Astrocyte of the hippocampus (primary cell): ENCODE measurements at places on chromosomes 1 and 21.

DNA sequence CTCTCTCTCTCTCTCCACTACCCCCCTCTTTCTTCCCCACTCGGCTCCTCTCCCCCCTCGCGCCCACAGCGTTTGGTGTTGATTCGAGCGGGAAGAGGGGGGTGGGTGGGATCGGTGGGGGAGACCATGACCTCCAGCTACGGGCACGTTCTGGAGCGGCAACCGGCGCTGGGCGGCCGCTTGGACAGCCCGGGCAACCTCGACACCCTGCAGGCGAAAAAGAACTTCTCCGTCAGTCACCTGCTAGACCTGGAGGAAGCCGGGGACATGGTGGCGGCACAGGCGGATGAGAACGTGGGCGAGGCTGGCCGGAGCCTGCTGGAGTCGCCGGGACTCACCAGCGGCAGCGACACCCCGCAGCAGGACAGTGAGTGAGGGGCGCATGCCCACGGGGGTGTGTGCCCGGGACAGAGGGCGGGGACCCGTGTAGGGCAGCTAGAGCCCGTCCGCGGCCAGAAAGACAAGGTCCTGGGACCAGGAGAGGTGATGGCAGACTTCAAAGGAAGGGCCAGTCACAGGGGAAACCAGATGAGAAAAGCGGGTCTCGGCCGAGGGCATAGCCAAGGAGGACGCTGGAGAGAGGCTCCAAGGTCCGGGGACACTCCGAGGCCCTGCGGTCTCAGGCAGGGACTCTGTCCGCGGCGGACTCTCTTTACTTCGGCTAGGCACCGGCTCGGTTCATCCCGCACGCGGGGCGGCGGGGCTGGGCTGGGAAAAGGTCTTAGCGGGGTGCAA is at the start of gene PRRX1:
PRRX1 (plus strand) TSS at position 39 of the 735 bp plus-strand sequence; CDS start at position 127, 88 bp downstream.
- peak; percentile 68 for DNase-seq

DNA sequence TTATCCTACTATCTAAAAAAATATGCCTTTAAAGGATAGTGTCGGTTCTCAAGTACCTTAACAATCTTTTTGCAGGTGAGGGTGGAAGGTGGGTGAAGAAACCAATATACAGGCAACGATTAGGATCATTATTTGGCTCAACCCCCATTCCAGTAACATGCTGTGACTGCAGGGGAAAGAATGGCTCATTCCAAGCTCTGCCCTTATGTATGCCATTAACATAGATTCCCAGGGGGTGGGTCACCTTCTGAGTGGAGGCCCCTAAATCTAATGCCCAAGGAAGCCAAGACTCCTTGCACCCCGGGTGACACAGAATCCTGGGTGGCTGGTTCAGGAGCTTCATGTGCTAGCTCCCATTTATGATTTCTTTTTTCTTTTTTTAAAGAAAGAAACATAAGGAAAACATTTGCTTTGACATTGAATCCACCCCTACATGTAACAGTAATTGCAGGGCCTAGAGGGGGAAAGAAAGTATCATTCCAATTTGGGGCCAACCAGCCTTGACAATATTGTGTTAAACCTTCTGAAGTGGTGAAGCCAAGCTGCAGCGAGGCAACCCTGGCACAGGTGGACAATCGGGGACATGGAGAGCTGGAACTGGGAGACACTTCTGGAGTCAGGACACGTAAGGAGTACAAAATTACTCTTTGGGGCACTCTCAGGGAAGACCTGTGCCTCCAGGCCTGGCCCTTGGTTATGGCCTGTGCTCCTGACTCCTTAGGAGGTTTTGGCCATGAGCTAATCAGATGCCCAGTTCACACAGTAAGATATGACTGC is 200.3 kb downstream of the PBX1 start:
- no peak for DNase-seq

DNA sequence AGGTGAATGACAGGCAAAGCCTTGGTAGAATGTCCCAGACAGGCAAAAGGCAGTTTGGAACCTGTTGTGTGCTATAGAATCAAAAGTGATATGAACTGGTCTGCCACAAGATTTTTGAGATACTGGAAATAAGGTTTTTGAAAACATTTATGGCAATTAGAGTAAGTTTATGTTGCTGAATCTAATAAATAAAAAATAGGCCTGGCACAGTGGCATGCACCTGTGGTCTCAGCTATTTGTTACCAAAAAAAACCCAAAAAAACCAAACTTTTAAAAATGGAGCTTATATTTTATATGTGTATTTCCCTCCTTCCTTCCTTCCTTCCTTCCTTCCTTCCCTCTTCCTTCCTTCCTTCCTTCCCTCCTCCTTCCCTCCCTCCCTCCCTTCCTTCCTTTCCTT is 76.4 kb upstream of the ARTN start:
- no peak for DNase-seq

- DNase-seq: no peak
Observed at GRCh38 chr1:11733306-11733705, 2.6 kb upstream of the AGTRAP start.

DNA sequence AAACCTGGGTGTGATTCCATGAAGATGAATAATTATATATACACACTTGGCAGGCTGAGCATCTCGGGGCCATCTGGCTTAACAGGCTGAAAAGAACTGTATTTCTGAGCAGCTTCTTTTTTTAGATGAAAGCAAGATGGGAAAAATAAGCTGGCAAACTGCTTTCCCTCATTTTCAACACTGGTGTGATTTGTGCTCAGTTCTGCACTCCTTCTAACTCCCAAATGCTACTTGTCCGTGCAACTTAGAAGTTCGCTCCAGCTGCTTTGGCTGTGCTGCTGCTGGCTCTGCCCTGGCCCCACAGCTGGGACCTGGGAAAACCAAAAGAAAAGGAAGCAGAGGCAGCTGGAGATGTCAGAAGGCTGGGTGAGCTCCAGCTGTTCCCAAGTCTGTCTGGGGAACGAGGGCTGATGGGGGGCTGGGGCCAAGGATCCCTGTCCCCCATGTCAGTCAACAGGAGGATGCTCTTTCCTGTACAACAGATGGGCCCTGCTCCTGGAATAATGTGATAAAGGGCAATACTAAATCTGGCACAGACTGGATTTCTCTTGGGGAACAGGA is 44.9 kb downstream of the PAFAH2 start:
- no peak for DNase-seq

DNA sequence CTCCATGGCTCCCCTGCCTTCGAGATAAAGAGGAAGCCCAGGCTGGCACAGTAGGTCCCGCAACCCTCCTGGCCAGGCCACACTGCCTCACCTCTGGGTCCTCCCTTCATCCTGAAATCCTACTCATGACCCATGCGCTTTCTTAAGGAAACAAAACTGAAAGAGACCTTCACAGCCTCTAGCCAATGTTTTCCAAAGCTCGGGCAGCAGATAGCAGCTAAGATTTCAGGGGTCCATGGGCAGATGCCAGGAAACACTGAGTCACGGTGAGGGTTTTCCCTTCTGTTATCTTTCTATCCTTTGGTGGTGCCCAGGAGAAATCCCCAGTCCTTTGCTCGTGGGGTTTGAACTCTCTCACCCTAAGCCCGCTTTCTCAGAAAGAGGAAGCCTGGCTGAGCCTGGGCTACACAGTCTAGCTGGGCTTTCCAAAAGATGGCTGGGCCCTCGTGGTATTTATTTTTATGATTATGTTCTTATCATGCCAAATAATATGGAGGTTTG is 26.6 kb downstream of the TTC39A start:
- peak; percentile 70 for DNase-seq

DNA sequence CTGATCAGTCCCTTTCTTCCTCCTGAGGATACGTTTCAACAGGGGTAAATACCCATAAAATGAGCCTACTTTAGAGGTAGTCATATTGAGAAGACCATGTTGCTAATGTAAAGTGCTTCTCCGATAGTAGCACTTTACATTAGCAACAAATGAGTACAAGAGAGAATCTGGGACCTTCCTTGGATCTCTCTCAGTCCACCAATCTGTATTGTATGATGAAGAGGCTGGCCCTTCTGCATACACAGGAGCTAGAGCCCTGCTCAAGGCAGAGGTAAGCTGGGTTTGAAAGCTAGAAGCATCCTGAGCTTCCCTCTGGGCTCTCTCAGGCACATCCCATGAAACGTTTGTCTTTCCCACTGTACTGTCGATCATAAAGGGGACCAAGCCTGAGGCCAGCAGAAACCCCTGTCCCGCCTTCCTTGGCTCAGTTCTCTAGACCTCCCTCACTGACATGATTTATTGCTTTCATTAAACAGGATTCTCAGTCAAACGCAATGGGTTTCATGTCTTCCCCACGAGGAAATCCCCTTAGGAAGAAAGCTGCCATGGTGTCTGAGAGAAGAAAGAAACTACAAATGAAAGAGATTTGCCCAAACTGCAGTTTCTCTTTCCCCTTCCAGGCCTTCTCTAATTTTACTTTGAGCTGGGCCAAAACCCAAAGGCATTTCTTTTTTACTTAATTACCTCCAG is 62.8 kb upstream of the BCAR3 start:
- DNase-seq: no peak

- DNase-seq: no peak
Observed at GRCh38 chr21:38531591-38531990, 33.3 kb upstream of the ERG start.

GRCh38 chr1:27102134-27102706 is 52.7 kb downstream of the SLC9A1 start:
- no peak for DNase-seq

DNA sequence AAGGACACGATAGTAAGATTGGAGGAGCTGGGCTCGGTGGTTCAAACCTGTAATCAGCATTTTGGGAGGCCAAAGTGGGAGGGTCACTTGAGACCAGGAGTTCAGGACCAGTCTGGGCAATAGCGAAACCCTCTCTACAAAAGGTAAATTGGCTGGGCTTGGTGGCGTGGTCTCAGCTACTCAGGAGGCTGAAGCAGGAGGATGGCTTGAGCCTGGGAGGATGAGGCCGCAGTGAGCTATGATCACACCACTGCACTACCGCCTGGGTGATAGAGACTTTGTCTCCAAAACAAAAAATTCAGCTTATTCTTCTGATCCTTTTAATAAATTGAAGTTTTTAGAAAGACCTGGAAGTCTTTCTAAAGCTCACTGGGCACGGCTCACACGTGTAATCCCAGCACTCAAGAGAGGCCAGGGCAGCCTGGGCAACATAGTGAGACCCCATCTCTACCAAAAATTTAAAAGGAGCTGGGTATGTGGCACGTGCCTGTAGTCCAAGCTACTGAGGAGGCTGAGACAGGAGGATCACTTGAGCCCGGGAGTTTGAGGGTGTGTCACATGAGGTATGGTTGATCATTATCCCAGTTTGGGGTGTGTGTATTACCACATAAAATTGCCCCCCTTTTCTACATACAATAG is 15.3 kb downstream of the MASP2 start:
- DNase-seq: no peak

GRCh38 chr1:1407636-1408318 is 684 bp upstream of the MRPL20 start:
- peak; percentile 74 for DNase-seq

DNA sequence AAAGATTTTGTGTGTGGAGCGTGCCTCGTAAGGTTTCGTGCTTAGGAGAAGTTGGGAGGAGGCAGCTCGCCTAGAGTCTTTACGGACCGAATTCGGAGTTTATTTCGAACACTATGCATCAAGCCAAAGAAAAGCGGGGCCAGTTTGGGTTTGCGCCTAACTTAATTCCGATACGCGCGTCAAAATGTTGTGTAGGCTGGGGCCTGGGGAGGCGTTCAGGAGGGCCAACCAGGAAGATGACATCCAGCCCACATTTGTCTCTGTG is 6.4 kb downstream of the FOXD2 start:
- no peak for DNase-seq

DNA sequence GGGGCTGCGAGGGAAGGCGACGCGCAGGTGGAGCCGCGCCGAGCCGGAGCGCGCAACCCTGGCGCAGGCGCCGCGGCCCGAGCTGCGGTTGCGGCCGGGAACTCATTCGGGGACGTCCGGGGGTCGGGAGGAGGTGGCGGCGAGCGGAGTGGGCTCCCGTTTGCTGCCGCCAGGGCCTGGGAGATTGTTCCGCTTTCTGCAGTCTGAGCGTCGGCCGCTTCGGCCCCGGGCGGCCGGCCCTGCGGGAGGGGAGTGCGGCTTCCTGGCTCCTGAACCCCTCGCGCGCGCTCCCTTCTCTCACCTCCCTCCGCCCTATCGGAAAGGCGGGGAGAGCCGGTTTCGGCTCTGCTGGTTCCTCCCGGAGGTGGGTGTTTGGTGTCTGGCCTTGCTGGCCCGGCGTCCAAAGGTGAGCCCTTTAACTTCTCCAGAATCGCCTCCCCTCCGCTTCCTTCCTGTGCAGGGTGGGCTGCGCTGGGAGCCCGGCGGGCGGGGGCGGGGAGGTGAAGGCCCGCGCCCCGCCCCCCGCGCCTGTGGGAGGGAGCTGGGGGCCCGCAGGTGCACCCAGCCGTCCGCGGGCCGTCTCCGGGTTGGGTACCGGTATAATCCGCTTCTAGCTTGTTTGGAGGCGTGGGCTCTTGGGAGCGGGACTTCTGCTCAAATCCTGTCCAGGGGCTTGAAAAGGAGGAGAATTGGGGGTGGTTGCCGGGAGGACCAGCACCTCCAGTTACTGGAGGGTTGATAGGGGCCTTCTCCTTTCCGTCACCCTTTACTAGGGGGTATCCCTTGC is 683 bp downstream of the LRRC8D start:
- DNase-seq: peak; percentile 71
